AML-193 (cell line): ENCODE measurements at places on chromosomes 2 and 18.

DNA sequence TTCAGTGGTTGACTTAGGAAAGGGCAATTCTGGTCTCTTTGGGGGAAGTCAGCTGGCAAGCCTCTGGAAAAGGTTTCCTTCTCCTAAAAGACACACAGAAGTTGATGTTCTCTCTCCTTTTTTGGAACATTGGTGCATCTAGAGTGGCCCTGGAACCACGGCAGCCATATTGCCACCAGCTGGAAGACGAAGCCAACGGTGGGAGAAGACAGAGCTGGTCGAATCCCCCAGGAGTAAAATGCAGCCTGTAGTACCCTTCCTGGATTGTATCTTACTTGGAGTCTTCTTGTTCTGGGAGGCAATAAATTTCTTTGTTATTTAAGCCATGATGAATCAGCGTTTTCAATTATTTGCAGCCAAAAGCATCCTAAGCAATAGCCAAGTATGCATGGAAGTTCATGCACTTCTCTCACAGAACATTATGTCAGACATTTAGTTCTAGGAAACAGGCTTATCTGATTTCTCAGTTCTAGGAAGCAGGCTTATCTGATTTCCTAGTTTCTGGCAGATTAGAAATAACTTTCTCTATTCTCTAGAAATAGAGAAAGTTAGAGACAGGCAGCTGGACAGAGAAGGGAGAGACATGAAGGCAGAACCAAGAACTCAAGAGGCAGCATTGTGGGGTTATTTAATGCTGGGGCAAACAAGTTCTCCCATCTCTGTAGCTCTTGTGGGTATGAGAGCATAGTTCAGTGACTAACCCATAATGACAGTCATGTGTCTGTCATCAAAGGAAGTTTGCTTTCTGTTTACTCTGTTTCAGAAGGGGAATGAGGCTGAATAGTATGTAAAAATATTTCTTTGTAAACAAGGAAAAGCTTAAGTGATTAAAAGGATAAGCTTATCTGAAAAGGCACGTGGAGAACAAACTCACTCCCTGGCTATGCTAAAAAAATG, 40.5 kb upstream of the NABP1 start:
- no peak for DNase-seq

DNA sequence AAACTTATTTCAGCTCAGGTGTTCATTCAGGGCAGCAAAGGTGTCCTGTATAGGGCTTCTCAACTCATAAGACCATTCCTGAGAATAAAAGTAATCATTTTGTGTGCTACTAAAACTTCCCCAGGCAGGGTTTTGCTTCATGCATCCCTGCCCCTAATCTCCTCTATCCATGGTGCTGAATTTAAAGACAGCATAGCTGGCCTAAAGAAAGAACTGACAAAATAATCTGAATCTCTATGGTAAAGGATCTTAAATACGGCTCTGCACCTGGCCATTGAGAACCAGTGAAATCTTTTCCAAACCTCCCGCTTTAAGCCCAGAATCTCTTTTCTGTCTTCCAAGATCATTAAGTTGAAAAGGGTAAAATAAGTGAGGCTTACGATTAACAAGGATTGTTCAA, 292.1 kb upstream of the KLHL29 start:
- DNase-seq = peak; percentile 1

GRCh38 chr18:37985126-37985525, 419.5 kb upstream of the CELF4 start:
- no peak for DNase-seq

GRCh38 chr2:68936889-68937288, 15.8 kb downstream of the GKN2 start:
- DNase-seq = no peak

DNA sequence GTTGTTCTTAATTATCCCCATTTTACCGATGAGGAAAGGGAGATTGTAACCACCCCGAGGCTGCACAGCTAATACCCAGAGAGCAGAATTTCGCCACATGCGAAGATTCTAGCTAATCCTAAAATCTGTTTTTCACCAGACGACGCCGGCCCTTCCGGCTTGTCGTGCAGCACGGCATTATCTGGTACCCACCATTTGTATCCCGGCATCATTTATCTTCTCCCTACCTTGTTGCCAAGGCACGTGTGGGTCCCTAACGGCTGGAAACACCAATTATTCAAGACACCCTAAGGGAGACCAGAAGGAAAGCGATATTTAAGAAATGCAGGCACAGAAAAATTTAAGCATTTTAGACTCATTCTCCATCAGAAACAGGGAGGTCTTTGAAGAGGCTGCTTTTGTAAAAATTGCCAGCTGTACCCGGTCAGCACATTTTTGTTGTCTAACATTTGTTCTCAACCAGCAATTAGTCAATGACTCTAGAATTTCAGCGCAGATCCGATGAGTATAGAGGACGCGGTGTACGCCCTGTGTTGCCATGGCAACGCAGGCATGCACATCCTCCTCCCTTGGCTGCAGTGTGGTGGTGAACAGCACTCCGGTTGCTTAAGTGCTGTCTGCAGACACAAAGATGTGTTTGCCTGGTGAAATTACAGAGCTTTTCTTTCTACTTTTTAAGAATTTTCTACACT, 111.6 kb downstream of the AGAP1 start:
- no peak for DNase-seq
